ENCODE measurements at places on chromosomes 16 and 17.

DNA sequence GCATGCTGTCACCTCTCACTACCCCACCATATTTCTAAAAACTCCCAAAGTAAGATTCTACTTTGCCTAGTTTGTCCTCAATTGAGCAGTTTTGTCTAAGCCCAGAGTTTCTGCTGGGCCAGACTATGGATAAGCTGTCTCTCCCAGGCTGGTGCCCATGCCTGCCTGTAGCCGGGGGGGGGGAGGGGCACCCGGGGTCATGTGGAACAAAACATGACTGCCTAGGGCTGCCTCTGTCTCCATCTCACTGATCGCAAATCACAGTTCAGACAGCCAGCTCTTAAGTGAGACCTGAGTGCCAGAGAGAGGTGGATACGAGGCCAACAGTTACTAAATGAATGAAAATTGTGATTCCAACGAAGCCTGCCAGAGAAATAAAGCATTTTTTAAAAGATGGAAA lies 78.8 kb upstream of the RPRML start:
- DNase-seq, result no peak

GRCh38 chr17:34755981-34756636 lies 176.7 kb downstream of the TMEM132E start:
- peak; percentile 72 for DNase-seq

- peak; percentile 79 for DNase-seq
Measured at GRCh38 chr16:88561485-88562359, 8.5 kb upstream of the ZC3H18 start.

GRCh38 chr16:72500545-72500944 lies 328.6 kb upstream of the PMFBP1 start:
- DNase-seq, result no peak

DNA sequence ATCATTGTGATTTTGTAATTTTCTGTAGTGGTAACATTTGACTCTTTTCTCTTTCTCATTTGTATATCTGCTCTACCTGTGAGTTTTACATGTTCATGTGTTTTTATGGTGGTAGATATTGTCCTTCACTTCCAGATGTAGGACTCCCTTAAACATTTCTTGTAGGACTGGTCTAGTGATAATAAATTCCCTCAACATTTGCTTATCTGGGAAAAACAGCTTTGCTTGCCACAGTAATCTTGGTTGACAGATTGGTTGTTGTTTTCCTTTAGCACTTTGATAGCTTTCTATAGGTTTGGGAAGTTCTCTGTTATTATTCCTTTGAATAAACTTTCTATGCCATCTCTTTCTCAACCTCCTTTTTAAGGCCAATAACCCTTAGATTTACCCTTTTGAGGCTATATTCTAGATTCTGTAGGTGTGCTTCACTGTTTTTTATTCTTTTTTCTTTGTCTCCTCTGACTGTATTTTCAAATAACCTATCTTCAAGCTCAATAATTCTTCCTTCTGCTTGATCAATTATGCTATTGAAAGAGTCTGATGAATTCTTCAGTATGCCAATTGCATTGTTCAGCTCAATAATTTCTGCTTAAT lies 32.1 kb upstream of the GINS3 start:
- DNase-seq, result no peak

DNA sequence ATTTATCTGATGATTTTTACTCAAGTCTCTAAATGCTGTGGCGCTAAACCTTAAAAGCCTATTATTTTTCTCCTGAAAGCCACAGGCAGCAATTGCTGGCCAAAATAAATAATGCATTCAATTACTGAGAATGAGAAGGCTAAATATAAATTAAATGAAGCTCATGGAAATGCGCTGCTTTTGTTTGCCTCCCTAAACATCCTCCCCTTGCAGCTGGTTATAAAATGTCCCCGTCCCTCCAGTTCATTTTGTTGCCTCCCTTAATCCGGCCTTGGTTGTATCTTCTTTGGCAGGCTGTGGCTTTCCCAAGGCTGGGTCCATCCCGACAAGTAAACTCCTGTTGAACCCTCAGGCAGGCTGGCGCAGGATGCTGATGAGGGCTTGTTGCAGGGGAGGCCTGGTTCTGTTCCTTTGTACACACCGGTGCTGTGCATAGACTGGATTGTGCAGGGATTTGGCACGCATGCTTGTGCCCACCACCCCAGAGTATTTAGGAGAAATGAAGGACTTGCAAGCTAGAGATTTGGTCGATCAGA lies 62.7 kb downstream of the KNOP1 start:
- no peak for DNase-seq

DNA sequence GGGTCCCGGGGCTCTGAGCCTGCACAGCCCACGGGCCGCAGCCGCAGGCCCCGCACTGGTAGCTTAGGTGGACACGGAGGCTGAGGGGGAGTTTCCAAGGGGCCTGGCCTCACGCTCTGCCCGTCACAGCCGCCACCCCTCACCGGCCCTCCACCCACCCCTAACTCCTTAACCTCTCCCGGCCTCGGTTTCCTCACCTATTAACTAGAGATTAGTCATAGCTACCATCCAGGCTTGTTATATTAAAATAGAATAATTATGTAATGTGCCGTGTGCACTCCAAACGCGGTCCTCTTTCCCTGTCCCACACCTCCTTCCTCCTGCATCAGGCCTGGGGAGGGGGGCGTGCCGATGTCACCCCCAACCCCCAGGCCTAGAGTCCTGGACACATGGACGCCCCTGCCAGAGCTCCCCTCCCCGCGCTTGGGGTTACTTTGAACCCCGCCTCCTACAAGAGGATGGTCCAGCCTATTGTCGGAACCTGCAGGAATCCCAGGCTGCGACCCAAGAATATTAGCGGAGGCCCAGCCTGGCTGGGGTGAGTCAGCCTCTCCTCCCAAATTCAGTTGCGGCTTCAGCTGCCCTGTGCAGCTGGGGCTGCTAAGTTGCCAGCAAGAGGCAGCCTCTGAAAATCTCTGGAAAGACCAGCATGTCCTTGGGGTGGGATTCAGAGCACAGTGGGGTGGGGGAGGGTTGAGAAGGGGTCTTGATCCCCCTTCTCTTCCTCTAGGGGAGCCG lies 17.3 kb downstream of the SOCS3 start:
- DNase-seq, result peak; percentile 61

- peak; percentile 48 for DNase-seq
Measured at GRCh38 chr17:38877130-38877851, 7.4 kb downstream of the LASP1 start.

GRCh38 chr17:31688701-31689100 lies 170.3 kb downstream of the COPRS start:
- DNase-seq, result no peak

- no peak for DNase-seq
Measured at GRCh38 chr16:60452646-60453045, 1583.6 kb downstream of the CDH8 start.

DNA sequence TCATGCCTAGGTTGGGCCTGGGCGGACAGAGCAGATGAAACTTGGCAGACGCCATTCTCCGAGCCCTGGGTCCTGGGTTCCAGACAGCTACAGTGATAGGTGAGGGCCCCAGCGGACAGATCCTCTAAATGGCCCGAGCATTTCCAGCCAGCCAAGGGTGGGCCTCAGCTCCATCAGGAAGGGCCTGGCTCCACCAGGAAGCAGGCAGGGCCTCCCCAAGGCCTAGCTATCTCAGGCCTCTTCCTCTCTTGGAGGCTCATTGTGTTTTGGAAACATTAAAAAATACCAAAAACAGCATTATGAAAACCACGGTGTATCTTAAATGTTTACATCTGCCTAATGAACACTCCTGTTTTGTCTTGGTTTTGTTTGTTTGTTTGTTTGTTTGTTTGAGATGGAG lies 38.2 kb upstream of the SBK1 start:
- DNase-seq, result no peak

GRCh38 chr16:23679986-23680336 lies 1.3 kb downstream of the PLK1 start:
- no peak for DNase-seq

DNA sequence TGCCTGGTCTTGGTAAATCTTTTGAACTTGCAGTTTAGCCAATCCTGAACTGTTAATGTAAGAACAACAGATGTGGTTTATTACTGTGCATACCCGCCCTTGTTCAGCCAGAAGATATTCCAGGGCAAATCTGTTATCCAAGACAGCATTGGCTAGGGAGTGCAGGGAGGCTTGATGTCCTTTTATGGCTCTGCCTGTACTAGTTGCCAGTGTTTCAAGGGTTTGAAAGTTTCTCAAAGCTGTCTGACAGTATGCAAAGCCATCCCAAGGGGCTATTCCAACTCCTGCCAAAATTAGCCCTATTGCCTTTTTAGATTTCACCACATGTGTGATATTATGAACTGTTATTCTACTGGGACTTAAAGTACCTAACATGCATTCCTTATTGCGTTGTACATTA lies 30.1 kb downstream of the LCMT1 start:
- no peak for DNase-seq

- DNase-seq, result peak; percentile 95
Measured at GRCh38 chr16:740764-741505, at the start of gene CIAO3. TSS of gene CIAO3 (minus strand) at chr16:740997. CDS start at chr16:740985, 12 bp downstream.

DNA sequence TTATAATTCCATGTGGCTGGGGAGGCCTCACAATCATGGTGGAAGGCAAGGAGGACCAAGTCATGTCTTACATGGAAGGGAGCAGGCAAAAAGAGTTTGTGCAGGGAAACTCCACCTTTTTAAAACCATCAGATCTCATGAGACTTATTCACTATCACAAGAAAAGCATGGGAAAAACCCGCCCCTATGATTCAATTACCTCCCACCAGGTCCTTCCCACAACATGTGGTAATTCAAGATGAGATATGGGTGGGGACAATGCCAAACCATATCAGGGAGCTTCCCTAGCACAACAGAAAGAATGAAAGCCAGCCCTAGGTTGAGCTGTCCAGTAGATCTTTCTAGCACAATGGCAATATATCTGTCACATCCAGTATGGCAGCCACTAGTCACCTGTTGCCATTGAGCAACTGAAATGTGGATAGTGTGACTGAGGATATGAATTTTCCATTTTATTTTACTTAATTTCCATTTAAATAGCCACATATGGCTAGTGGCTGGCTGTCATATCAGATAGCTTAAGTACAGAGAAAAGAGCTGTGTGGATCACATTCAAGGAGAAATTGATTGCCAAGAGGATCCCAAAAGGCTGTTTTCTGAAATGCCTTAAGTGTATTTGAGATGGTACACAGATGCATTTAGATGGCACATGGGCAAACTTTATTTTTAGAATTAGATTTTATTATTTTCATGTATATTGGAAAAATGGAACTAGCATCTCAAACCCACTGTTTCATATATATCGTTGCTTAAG lies 273.0 kb downstream of the GRIN2A start:
- no peak for DNase-seq

DNA sequence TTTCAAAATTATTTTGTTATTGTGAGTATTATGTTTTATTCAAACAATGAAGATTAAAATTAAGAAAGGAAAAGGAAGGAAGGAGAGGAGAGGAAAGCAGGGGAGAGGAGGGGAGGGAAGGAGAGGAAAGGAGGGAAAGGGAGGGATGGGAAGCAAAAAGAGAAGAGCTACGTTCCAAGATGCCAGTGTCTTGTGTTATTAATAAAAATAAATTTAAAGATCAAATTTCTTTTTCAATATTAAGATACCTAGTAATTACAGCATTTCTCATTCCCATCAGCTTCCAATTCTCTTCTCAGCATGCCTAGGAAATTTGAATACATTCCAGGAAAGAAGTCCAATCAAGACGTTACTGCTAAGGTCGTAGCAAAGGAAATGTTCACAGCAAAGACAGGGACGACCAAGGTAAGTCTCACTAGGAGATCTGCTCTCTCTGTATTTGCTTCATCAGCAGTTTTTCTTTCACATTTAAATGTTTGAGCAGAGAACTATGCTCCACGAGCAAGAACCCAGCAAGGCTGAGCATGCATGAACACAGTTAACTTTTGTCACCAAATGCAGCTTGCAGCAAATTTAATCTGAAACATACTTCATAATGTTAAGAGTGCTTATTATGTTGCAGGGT lies 63.3 kb upstream of the HLF start:
- DNase-seq, result peak; percentile 77

DNA sequence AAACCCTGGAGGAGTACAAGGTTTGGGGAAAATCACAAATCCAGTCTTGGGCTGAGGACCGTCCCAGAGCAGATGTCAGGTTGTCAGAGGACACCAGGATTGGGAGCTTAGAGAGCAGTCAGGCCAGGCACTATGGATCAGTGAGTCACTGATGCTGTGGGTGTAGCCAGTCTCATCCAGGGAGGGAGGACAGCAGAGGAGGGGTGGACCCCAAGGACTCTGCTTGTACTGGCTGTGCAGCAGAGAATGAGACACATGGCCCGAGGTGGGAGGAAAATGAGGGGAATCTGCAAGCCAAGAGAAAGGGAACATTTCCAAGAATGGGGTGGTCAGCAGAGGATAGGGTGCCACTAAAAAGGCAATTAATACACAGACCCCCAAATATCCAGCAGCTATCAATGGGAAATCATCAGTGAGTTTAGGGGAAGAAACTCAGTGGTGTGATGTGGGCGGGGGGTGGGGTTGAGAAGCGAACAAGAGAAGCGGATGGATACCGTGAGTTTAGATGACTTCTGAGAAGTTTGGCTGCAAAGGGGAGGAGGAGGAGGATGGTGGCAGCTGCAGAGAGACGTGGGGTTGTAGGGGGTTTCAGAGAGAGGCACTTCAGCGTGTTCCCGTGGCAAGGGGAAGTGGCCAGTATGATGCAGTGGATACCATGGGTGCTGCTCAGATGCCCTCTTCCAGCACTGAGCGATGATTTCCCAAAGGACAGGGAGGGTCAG lies 43.9 kb downstream of the ARHGAP27 start:
- DNase-seq, result no peak

DNA sequence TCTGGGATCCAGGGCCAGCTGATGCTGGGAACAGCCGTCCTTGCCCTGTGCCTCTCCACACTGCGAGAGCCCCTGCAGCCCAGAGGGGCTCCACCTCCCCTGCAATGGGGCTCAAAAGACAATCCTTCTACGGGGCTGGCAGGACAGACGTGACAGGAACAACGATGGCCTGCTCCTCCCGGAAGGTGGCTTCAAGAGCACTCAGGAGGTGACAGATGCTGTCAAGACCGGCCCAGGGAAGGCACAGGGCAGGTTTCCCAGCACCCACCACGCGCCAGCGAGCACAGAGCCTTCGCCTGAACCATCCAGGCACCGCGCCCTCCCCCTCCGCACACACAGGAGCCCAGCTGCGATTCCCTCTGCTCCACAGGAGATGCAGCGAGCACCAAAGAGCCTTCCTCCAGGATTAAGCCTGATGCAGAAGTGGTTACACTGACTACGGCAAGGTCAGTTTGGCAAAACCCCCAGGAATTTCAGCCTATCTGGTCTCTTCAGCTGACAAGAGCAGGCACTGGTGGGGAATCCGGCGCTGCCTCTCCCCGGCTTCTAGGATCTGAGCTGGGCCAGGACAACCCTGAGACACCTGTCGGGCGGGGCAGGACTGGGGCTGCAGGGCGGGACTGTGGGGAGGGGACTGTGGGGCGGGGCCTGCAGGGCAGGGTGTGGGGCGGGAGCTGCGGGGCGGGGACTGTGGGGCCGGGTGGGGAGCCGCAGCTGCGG lies 103.4 kb downstream of the ZNF778 start:
- DNase-seq, result peak; percentile 84

GRCh38 chr16:71557954-71558582 lies 18.8 kb downstream of the TAT start:
- no peak for DNase-seq
